Epithelial cell of proximal tubule (primary cell): ENCODE measurements at places on chromosomes 1 and 21. TPM values are rescaled to one million over a fixed set of nuclear protein-coding genes. Genes with fewer than 3 reads are reported as not detected.
A peak's percentile ranks its signal among the peaks of the same experiment; 100 is the strongest.

The SAMD11 gene
- 0.51 and 3.5 TPM in 2 replicates for total RNA-seq

GRCh38 chr1:191290441-191290840 lies 812.8 kb upstream of the BRINP3 start:
- DNase-seq: peak; percentile 67

The APCS gene
- not detected in 2 replicates for total RNA-seq

DNA sequence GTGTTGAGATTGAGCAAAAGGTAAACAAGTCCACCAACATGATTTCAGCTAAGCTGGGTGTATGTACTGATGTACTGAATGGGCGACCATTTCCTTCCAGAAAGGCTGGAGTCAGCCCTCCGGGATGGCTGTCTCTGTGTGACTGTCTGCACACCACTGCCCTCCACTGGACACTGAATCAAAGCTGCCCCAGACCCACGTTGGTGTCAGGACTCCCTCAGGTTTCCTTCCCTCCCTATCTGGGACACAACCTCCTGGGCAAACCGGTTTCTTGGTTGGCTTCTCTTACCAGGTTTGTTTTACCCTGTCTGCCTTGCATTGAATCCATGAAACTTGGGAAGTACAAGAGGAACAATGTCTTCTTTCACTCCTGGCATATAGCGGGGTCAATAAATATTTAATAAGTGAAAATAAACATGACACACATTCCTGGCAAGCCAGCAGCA lies 5.3 kb upstream of the SRP9 start:
- DNase-seq: no peak

DNA sequence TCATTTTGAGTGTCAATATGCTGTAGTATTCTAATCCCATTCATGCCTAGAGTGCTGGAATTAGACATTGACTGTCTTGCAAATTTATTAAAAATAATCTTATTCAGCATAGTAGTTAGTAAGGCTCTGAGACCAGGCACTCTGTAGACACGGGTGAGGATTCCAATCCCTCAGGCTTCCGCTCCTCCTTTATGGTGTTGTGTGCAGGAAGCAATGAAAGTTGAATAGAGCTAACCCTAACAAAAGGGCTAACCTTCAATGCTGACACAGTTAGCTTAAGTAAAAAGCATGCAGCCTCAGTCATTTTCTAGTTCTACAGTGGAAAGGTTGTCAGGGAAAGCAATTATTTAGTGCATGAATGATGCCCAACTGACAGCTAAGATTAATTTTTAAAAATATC lies 199.6 kb upstream of the SGIP1 start:
- DNase-seq: no peak

The DUSP12 gene
- 26.2 and 32.9 TPM in 2 replicates for total RNA-seq

DNA sequence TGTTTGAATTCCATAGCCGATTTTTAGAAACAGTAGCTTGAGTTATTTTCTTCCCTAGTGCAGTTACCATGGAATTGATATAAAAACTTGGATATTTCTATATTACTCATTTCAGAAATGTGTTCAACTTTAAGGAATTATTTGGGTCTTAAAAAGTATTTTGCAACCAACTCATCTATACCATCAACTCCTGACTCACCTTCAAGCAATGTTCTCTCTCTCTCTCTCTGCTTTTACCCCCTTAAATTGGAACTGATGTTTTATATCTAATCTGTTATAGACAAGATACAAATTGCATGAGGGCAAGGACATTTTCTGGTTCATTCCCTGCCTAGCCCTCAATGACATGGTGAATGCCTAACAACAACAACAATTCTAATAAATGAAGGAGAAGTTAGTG lies 214.7 kb upstream of the NRIP1 start:
- DNase-seq: no peak

DNA sequence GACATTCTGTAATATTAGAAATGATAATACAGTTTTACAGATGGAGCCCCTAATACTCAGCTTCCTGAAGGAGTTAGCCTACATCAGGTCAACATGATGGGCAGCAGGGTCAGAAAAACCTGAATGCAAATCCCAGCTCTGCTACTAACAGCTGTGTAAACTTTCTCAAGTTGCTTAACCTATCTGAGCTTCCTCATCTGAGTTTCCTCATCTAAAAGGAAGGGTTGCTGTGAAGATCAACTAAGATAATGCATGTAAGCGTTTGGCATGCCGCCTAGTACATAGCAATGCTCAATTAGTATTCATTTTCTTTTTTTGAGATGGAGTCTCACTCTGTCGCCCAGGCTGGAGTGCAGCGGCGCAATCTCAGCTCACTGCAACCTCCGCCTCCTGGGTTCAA lies 18.4 kb upstream of the DESI2 start:
- no peak for DNase-seq

DNA sequence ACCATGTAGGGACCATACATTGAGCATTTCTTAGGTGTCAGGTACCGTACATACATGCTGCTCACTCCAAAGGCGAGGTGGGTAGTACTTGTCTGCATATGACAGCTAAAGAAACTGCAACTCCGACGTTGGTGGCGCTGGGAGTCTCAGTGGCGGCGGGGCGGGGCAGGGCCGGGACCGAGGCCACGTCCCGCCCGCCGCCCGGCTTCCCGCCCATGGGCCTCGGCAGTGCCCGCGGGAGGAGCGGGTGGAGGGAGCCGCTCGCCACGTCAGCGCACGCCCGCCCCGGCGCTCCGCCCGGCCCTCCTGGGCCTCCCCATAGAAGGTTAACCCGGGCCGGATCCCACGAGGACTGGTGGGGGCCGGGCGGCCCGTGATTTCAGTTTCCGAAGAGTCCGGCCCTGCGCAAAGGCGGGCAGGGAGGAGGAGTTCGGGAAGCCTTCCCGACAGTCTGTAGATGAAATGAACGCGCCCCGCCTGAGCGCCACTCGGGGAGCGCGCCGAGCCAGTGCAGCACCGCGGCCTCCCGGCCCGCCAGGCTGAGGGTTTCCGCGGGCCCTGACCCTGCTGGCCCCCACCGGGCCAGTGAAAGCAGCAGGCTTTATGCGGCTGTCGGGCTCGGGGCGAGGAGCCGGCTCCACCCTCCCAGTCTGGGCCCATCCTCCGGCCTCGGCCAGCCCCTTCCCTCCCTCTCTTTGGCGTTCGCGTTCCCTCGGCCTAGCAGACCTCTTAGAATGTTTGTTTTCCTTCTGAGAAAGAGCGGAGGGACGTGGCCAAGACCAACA lies 119.9 kb upstream of the JUN start:
- DNase-seq: no peak

DNA sequence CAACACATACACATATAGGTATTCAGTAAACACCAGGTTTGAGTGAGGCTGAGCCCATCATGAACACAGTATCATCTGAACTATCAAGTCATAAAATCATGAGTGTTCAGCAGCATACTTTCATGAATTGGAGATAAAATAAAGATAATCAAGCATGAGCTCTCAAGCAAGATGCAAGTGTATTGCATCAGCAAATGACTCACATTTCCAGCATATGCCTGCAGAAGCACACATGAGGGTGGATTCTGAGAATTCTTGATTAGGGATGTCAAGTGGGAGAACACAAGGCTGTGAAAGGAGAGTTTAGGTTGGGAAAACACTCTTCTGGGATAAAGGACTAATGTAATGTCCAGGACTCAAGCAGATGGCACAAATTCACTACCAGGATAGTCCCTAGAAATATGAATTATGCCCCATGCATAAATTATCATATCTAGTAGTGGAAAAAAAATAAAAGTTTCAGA lies 299.2 kb downstream of the SRGAP2C start:
- DNase-seq: peak; percentile 70

The NID1 gene
- 19.2 and 23.2 TPM in 2 replicates for total RNA-seq

GRCh38 chr1:31445951-31446350 lies 32.9 kb downstream of the SERINC2 start:
- no peak for DNase-seq

The PTPN22 gene
- 0.07 TPM in 1 of 2 replicates, not detected in the other for total RNA-seq

DNA sequence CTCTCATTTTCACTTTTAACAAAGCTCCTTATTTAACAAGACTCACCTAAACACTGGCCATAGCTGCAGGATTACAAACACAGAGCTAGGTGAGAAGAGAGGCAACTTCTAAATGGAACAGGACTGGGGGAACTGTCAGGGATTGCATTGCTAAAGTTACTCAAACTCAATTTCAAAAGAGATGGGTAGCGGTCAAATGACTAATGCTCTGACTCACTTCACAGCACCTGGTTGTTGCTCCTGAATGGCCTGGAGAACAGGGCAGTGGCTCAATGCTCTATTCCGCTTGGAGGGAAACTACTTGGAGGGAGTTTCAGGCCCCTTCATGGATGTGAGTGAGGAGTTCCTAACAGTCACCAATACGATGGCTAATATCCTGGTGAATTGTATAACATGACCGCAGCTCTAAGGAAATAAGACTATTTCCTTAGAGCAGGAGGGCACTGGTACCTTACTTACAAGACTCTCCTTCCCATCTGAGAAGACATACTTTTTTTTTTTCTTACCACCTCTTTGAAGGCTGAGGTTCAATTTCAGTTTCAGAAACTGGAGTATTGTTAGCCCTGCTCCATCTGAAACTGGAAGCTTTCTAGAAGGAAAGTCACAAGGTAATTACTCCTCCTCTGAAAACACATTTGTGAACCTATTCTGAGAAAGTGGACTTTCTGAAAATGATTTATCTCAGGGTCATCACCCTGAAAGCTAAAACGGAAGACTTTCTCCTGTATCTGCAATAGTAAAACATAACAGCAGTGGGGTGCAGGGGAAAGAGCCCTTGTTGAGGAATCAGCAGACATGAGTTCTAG lies 9.5 kb downstream of the DPT start:
- peak; percentile 56 for DNase-seq

DNA sequence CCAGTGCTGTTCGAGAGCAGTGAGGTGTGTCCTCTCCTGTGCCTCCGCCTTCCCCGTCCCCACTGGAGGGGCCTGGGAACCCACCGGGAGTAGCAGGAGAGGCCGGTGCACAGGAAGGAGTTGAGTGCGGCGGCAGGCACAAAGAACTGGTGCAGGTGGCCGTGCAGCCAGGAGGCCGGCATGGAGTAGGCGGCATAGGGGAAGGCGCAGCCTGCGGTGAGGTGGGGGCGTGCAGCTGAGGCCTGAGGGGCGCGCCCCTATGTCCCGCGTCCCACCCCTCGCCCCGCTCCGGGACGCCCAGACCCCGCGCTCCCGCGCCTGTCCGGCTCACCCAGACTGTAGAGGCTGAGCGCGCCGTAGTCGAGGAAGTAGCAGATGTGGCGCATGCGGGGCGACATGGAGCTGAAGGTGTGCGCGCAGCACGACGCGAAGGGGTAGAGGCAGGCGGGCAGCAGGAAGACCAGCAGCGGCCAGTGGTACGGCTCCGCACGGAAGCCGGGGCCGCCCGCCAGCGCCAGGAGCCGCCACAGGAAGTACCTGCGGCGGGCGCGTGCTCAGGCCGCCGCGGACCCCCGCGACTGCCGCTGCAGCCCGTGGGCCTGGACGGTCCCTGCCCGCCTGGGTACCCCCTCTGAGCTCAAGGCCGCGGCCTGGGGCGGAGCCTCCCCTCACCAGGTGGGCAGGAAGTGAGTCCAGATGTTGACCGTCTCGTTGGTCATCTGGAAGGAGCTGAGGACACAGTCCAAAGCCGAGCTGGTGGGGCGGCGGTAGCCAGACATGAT lies 2.2 kb downstream of the PAQR6 start:
- DNase-seq: no peak

DNA sequence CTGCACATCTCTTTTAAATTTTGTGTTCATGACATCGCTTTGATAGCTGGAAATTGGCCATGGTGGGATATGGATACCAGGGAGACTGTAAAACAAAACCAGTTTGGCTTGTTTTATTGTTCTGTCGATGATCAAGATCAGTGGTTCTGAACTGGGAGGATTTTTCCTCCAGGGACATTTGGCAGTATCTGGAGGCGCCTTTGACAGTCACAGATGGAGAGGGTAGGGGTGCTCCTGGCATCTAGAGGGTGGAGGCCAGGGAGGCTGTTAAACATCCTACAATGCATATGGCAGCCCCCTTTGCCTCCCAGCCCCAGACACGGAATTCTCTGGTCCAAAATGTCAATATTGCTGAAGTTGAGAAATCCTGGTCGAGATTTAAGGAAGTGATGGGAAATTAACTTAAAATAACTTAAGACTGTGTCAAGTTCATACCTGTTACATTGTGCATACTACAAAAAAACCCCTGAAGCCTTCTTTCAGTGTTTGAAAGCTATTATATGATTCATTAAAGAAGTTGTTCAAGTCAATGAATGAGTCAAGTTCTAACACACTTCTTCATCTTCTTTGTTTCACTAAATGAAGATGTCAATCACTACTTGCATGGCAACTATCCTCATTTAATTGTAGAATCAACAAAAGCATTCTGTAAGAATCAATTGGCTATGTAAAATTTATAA lies 150.9 kb downstream of the KCNJ6 start:
- no peak for DNase-seq

- DNase-seq: no peak
These were observed 34.9 kb downstream of the DRAM2 start for GRCh38 chr1:111104981-111105380.

The DAB1 gene
- under 0.01 TPM in 1 of 2 replicates, not detected in the other for total RNA-seq

DNA sequence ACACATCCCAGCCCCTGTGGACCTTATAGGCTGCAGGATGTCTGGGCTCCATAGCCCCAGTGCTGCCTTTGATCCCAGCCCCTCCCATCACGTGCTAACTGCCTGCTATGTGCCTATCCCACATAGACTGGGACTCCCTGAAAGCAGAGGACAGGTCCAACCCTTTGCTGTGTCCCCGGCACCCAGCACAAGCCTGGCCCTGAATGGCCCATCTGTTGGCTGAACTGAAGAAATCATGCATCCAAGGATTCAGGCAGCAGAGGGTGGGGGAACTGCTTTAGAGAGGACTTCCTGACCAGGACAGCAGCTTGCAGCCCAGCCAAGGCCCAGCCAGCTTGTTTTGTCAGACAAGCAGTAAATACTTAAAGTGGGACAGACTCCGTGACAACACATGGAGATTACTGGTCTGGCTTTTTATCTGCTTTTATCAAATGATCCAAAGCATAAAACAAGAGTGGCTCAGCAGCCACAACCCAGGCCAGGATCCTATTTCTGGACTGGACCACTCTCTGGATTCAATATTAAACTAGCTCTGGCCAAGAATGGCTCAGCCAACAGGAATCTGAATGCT lies 69.3 kb downstream of the GLIS1 start:
- no peak for DNase-seq

GRCh38 chr21:14092834-14093560 lies 117.8 kb downstream of the LIPI start:
- no peak for DNase-seq

GRCh38 chr1:226351709-226352108 lies 42.7 kb upstream of the LIN9 start:
- DNase-seq: no peak

DNA sequence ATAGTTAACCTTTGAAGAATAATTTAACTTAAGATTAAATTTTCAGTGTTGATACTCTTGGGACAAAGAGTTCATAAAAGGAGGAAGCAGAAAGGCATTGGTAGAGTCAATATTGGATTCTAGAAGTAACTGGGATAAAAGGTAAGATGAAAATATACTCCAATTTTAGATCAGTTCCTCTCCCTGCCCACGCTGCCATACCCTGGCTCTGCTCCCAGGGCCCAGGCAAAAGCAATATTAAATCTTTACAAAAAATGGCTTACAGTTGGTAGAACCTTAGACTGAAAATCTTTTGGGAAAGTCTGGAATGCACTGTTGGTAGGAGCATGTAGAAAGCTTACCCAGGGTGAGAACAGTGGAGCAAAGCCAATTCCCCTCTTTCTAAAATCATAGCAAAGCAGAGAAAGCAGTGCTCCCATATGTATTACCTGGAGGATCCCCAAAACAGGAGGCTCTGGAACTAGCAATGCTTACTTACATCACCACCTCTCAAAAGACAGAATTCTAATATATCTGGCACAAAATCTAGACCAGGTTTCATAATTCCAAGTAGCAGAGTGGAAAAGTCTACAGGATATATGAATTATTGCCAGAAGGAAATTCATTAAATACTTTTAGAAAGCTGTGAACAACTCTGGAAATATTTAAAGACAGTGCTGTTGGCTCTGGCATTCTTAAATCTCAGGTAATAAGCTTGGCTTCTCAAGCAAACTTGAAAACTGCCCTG lies 24.5 kb downstream of the KIAA0319L start:
- no peak for DNase-seq

The TNFAIP8L2 gene
- total RNA-seq: not detected in 2 replicates
